T-helper 1 cell (primary cell): ENCODE measurements at places on chromosomes 5 and 9.

DNA sequence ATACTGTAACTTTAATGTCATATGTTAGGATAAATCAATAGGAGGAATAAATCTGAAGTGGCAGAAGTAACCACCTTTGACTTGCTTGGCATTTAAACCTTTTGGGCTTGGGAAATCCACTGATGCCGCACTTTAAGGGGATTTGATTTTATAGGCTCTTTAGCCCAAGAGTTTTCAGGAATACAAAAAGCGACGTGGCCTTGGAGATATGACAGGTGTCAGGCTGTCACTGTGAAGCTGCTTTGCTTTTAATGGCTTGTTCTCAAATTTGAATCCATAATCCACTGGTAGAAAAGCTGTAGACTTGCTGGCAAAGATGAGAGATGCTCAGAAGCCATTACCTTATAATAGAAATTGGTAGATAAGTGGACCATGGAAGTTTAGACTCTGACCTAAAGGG, 71.6 kb downstream of the GABRG2 start:
- no peak for DNase-seq

GRCh38 chr5:17401470-17402288, 96.4 kb upstream of the TAF11L2 start:
- no peak for DNase-seq

DNA sequence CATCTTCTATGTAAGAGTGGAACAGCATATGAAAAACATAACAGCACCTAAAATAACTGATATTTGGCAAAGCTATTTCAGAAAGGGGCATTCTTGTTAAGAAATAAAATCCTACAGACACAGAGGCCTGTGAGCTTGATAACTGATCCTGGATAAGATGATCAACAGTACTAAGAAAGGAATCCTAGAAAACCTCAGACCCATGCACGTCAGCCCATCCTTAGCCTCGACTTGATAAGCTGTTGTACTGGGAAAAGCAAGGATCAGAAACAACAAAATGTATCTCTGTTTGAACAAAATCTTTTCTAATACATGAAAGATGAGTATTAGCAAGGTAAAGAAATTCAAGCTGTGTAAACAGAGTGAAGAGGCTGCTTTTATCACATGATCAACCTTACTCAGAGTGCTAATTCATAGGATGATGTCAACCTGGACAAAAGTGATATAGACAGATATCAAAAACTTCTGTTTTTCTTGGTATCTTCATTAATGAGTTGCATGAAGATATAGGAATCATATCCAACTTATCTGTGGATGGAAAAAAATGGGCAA, 15.2 kb downstream of the LIFR start:
- no peak for DNase-seq

DNA sequence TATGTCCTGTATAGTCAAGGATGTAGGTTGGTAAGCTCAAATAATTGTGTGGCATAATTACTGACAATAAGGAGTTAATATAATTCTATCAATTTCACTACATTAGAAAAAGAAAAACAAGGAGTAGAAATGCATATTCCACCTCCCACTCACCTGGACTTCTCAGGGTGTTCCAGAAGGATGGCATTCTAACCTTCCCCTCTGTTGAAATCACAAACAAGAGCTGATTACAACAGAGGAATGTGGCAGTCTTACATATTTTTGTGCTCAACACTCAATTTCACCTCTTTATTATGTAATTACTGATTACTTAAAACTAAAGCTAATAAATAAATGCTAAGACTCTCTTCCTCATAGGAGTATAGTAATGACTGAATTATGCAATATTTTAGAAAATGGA, 745.3 kb downstream of the DTWD2 start:
- DNase-seq = no peak

DNA sequence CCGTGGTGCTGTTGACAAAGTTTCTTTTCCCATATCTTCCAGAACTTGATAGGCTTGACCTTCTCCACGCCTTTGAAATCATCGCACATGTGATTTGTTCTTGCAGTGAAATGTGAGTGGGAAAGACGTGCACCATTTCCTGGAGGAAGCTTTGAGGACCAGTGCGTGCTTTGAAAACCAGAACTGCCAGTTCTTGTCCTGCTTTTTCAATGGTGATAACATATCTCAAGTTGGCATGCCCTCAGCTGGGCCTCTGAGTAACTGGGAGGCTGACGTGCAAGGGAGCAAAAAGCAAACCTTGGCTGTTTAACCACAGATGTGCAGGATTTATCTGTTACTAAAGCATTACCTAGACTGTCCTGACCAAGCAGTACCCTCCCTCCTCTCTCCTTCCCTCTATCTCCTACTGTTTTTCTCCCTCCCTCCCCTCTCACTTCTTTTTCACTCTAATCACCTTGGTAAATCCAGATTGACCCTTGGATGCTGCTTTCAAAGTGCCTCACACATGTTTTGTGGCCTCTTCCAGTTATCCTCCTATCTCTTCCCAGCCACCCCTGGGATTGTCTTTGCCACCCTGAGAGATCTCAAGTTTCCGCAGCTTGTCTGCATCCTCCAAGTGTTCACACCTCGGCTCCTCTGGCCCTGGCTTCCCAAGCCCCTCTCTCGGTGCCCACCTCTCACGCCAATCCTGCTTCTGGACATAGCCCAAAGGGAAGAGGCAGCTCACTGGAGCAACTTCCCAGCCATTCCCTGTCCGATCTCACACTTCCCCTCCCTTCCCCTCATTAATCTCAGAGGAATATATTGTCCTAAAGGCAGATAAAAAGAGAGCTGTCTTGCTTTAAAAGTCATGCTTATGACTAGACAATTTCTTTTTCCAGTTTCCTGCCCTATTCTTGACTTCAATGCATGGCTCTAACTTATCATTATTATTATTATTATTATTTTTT, 198.3 kb downstream of the ERCC6L2 start:
- no peak for DNase-seq

DNA sequence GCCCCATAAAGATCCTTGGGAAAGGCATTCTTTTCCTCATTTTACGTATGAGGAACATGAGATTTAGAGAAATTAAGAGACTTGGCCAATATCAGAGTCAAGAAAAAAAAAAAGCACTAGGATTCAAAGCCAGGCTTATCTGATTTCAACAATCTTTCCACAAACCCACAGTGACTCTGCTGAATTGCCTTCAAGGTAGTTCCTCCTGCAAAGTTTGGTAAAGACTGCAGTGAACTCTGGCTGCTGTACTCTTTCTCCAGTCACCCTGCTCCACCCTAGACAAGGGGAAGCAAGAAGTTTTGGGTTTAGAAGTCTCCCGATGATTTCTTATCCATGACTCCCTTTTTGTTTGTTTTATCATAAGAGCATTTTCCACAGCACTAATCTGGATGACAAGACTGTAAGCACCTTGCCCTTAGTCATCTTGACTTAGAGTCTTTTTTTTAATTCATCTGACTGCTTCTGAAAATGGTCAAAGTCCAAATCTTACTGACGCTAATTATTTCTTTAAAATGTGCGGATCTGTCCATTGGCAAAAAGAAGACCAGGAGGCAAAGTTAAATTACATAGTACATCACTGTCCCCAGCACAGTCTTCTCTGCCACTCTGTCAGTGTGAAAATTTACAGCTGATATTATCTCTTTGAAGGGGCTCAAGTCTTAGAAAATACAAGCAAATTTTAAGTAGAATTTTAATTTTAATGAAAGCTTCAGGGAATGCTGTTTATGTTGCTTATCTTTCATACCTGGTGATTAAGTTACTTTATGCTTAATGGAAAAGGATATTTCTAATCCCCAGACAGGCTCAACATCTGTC, 180.1 kb downstream of the TTLL11 start:
- DNase-seq = no peak

GRCh38 chr5:53674121-53674520, 113.7 kb downstream of the NDUFS4 start:
- DNase-seq = no peak

DNA sequence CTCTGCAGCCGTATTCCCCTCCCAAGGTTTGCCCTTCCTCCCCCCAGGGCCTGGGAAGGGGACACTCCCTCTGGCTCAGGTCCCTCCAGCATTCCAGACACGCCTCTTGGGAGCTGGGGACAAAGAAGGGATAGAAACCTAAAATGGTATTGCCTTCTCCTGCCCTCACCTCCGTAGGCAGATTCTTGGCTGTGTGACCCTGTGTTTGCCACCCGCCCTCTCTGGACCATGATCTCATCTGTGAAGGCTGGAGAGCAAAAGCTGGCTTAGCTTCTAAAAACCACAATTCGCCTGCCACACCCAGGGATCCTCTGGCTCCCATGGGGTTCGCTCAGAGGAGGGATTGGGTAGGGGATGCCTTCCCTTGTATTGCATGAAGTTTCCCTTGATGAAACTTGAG, 7.7 kb downstream of the AQP3 start:
- DNase-seq = no peak

- no peak for DNase-seq
These were observed 6.3 kb upstream of the CCDC69 start for GRCh38 chr5:151230048-151230680.

GRCh38 chr9:129330711-129331492, 152.8 kb upstream of the IER5L start:
- DNase-seq = no peak

GRCh38 chr5:54671111-54671531, 153.6 kb downstream of the SNX18 start:
- DNase-seq = no peak

DNA sequence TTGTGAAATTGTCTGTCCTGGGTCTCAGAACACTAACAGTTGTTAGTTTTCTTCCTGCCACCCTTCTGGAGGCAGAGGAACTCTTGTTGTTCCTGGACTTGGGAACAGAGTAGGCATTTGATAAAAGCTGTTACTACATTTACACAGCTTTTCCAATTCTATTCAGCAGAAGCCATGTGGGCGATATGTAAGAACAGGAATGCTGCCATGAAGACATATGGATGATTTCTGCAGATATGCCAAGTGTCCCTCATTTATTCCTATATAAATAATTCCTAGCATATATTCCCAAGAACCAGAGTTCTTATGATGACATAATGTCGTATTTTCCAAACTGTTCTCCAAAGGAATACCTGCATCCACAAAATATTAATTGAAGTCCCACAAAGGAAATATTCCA, 135.9 kb upstream of the DAB2 start:
- no peak for DNase-seq

GRCh38 chr9:35854091-35854762, 16.0 kb downstream of the OR13J1 start:
- no peak for DNase-seq

DNA sequence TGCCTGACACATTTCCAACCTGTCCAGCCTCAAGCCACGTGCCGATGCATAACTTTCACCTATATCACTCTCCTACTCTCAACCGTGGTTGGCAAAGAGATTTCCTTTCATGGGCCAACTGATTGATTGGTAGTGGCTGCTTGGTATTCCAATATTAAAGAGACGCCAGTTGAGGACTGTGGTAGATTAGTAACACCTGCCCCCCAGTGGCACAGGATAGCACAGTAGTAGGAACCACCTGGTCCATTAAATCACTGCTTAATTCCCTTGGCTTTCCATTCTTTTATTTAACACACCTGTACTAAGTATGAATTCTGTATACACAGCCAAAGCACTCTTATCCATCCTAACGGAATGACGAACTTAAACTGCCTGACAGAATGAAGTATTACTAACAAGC, 19.1 kb upstream of the FOXB2 start:
- DNase-seq = no peak

GRCh38 chr5:19018822-19019221, 969.2 kb downstream of the CDH18 start:
- no peak for DNase-seq
